Fibroblast of mammary gland (primary cell): ENCODE measurements at places on chromosomes 13 and 19.
A peak's percentile ranks its signal among the peaks of the same experiment; 100 is the strongest.

DNA sequence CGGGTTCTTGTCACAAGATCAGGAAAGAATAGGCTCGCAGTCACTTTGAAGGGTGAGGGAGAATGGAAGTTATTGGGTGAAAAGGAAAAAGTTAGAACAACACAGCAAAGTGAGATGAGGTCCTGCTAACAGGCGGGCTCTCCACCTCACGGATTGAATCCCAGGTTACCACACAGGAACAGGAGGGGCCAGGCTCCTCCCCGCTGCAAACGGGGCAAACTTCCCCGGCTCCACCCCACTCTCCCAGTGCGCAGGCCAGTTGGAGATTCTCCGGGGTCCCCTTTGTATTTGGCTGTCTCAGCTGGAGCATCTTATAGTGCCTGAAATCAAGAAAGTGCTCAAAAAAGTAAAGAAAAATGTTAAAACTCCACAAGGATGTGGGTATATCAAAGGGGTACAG is 78.3 kb upstream of the IPO5 start:
- DNase-seq, result no peak

- no peak for DNase-seq
Observed at GRCh38 chr19:5588906-5589676, 21.3 kb upstream of the TINCR start.

DNA sequence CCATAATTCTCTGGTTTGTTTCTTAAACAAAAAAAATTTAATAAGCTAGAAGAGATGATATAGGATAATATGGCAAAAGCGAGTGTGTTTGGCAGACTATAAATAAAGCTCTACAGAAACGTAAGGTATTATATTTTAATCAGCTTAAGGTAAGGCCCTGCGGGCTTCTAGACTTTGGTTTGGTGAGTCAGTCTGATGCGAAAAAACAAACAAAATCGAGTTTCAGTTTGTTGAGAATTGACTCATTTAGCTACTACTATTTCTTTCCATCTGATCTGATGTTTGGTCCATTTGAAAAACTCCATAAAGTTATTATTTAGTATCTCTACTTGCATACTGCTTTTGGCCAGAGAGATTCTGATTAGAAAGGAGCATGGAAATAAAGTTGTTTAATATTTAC is 138.0 kb downstream of the MIPEP start:
- DNase-seq, result peak; percentile 15

DNA sequence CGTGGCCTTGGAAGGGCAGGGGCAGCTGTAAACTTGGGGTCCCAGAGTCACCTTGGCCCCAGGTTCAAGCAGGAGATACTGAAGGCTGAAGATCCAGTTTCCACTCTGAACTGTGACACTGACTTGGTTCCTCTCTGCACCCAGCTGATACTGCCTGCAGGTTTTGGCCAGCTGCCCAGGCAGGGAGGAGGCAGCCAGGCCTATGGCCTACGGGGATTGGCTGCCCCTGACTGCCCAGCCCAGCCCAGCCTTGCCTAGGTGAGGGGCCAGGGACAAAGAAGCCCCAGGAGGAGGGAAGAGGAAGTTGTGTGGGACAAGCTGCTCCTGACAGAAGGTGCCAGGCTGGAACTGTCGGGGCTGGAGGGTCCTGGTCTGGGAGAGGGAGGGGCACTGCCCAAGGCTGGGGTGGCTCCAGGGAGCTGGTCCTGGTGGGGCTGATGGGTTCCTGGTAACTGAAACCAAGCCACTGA is 51.7 kb upstream of the CYP4F8 start:
- DNase-seq, result no peak

- no peak for DNase-seq
Observed at GRCh38 chr19:11087870-11088505, 1.3 kb upstream of the LDLR start.

DNA sequence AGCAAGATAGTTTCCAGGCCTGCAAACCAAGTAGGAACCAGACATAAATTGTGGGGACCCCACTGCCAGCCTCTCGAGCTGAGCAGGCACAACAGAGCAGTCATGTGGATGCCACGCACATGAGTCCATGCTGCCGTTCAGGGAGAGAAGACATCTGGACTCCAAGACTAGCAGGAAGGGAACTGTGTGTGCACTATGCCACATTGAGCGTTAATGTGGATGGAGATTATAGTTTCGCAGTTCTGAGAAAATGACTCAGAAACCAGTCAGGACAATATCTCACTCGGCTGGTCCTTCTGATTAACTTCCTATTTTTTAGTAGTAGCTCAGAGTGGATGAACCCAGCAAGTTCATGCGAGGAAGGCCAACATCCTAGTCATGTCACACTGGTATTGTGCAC is 124.9 kb downstream of the CRYL1 start:
- DNase-seq, result peak; percentile 82

GRCh38 chr19:1067341-1067957 is 482 bp downstream of the ARHGAP45 start:
- DNase-seq, result no peak

GRCh38 chr19:30338878-30339623 is 33.1 kb upstream of the ZNF536 start:
- no peak for DNase-seq

- no peak for DNase-seq
Observed at GRCh38 chr13:99855526-99856420, 115.8 kb downstream of the ZIC5 start.

- DNase-seq, result peak; percentile 69
Observed at GRCh38 chr13:29543230-29544215, 52.0 kb downstream of the SLC7A1 start.

DNA sequence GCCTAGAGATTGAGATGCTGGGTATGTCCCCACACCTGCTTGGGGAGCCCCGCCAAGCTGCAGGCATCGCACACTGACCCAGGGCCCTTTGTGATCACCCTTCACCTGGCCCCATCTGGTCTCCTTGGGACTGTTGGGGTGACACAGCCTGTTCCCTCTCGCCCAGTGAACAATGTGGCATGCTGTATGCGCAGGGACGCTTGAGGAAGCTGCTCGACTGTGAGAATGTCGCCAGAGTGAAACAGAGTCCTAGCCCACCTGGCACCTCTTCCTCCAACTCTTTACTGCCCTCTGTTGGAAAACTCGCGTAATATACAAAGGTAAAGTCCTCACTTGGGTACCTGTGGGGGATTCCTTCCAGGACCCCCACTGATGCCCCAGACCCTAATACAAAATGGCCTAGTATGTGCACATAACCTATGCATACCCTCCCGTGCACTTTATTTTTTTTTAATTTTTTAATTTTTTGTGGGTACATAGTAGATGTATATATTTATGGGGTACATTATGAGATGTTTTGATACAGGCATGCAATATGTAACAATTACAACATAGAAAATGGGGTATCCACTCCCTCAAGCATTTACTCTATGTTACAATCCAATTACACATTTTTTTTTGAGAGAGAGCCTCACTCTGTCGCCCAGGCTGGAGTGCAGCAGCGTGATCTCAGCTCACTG is 9.0 kb downstream of the BLOC1S3 start:
- DNase-seq, result no peak

- DNase-seq, result no peak
Observed at GRCh38 chr13:45255247-45255987, 54.6 kb upstream of the KCTD4 start.

DNA sequence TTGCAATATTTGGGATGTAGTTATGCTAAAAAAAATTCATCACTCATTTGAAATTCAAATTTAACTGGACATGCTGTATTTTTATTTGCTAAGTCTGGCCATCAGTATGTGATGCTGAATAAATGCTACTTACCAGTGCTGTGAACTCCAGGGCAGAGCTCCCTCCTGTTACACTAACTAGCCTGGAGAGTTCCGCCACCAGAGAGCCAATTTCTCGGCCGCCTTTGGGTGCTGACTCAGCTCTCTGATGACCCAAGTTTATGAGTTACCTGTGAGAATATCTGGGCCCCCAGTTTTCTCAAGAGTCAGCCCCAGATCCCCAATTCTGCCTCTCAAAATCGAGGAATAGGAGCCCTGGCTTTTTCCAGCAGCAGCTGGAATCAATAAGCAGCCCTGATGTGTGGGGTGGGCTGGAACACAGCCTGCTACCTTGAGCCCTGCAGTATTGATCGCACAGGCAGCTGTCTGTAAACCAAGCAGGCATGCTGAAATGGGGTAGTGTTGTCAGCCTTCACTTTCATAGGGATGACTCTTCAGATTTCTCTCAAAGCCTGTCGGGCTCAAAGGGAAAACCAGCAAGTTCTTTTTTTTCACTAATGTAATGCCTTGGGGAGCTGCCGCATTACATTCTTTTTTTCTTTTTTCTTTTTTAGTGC is 113.7 kb downstream of the DNAJC15 start:
- peak; percentile 33 for DNase-seq

DNA sequence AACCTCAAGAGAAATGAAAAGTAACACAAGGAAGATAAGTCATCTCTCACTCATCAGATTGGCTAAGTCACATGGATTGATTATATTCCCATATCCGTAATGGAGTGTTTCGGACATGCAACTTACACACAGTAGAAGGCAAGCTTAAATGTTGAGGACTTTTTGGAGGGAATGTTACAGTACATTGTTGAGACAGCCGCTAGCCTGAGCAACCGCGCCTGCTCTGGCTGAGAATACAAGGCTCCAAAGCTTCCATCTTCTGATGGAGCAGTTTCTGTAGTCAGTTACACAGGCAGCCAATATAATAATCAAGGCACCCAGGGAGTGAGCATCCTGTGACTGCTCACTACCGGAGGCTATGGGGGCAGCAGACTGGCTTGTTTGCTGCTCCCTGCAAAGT is 1.0 kb upstream of the CRYL1 start:
- peak; percentile 49 for DNase-seq

DNA sequence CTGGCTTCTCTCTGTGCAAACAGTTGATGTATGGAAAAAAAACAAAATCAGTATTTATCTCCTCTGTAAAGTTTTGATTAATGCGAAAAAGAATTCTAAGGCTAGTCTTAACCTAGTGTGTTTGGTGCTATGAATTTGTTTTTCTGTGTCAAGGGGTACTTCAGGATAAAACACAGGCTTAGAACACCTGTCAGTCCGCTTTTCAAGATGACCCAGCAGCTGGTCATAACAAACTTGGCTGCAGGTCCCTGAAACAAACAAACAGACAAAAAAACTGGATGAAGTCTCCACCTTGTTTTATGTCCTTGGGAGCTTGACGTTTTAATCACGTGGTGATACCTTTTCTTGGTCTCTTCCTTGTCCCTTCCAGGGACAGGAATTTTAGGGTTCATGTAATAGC is 689.3 kb downstream of the UQCRFS1 start:
- DNase-seq, result no peak

DNA sequence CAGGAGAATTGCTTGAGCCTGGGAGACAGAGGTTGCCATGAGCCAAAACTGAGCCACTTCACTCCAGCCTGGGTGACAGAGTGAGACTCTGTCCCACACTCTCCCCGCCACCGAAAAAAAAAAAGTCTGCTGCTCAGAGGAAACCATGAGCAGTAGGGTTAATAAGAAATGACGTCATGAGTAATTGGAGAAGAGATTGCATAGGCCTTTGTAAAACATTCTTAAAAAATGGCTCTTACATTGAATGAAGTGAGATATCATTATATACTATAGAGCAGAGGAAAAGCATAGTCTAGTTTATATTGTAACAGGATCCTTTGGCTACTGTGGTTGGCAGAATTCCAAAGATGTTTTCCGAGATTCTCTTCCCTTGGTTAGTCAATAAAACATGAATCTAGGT is 228.2 kb downstream of the PCDH20 start:
- DNase-seq, result no peak

DNA sequence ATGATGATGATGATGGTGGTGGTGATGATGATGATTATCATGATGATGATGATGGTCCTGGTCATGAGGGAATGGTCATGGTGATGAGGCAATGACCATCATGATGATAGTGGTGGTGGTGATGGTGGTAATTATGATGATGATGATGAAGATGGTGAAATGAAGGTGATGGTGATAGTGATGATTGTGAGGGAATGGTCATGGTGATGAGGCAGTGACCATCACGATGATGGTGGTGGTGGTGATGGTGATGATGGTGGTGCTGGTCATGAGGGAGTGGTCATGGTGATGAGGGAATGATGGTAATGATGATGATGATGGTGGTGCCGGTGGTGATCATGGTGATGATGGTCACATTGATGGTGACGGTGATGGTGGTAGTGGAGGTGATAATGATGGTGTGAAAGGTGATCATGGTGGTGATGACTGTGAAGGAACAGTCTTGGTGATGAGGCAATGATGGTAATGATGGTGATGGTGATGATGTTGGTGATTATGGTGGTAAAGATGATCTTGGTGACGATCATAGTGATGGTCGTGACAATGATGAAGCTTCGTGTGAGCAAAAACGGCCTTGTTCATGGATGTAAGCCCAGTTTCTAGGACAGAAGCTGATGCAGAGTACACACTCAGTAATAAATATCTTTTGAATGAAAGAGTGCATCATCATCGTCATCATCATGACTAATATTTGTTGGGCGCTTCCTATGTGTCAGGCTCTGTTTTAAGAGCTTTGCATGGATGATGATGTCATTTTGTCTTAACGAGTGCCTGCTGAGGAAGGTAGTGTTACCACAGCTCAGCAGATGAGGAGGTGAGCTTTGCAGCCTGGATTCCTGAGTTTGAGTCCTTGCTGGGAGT is 17.3 kb downstream of the SBK2 start:
- DNase-seq, result peak; percentile 97

DNA sequence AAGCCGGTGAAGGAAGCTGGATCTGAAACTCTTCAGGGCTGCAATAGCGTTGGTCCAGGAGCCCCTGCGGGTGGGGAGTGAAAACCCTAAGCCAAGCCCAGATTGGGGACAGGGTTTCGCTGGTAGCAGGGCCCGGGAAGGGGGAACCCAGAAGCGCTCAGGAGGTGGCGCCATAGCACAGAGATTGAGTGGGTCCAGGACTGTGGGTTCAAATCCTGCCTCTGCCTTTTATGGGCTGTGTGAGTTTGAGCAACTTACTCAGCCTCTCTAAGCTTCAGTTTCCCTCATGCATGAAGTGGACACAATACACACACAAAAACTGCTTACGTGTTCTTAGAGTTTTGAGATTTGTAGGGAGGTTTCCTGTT is 8.3 kb upstream of the SYCN start:
- peak; percentile 13 for DNase-seq

- DNase-seq, result no peak
Observed at GRCh38 chr13:81493144-81493543, 1152.2 kb upstream of the SPRY2 start.

DNA sequence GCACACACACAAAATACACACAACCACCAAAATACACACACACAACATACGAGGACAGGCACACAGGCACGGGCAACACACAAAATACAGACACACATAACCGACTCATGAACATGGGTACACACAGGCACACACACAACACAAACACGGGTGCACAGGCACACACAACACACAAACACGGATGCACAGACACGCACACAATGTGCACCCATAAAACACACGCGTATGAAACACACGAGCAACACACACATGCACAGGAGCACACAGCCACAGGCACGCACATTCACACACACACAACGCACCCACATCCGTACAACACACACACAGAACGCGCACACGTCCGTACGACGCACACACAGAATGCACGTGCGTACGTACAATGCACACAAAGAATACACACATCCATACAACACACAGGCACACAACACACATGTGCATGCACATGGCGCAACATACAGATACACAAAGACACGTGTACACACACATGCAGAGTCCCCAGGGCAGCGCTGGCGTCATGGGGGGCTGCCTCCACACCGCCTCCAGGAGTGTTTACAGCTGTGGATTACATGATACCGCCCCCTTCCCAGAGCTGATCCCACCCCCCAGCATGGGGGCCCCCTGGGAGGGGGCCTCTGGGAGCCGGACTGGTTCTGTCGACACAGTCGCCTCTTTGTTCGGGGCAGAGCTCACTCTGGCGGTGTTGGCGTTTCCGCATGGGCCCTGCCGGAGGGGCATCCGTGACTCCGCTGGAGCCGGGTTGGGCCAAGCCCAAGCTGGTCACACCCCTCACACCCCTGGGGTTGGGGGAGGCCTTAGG is 2.9 kb downstream of the SBNO2 start:
- DNase-seq, result no peak

GRCh38 chr13:45167611-45168554 is 33.0 kb downstream of the KCTD4 start:
- DNase-seq, result peak; percentile 38
